ENCODE measurements at places on chromosomes 2 and 18.

GRCh38 chr2:120937686-120938044 lies 202.0 kb downstream of the GLI2 start:
- DNase-seq: no peak

DNA sequence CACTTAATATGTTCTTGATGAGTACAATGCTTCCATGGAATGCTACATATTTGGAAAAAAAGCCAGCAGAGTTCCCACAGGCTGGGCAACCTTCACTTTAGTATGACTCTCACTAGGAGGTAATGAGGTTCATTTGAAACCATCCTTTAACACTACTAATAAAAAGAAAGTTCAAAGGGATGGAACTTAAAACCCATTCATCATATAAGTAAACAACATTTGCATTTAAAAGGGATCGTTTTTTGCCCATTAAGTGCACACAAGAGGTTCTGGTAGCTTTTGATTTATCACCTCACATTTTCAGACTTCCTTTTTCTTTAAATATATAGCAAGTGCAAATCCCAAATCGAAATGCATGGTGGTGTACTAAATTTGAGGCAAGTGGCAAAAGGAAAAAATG lies 270.8 kb upstream of the DCC start:
- no peak for DNase-seq

DNA sequence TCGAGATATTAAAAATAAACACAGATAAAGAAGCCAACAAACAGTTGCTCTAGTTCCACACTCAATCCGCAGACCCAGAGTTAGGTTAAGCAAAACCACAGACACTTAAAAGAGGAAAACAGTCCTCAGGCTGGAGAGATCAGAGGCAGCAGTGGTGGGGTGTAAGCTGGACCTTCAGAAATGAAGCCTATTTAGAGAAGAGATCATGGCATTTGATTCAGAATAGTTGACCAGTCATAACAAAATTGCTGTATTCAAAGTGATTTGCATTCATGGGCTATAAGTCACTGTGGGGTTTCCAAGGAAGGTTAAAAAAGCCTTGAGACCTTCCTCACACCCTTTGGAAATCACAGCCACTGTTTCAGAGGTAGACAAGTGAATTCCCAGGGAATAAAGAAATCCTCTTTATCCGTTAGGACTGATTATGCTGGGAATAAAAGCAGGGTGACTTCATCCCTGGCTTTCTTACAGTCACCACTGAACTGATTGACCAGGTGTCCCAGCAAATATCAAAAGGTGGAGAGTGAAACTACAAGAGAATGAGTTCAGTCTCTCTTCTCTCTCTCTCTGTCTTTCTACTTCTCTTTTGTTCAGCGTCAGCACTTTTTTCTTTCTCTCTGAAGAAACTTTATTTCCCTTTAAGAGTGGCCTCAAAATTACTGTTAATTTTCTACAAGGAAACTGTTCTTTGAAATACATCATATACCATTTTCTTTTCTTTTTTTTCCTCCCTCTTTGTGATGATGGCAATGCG lies 171.8 kb upstream of the PIK3C3 start:
- no peak for DNase-seq

GRCh38 chr2:102442967-102443828 lies 20.2 kb downstream of the IL18RAP start:
- DNase-seq: peak; percentile 48

DNA sequence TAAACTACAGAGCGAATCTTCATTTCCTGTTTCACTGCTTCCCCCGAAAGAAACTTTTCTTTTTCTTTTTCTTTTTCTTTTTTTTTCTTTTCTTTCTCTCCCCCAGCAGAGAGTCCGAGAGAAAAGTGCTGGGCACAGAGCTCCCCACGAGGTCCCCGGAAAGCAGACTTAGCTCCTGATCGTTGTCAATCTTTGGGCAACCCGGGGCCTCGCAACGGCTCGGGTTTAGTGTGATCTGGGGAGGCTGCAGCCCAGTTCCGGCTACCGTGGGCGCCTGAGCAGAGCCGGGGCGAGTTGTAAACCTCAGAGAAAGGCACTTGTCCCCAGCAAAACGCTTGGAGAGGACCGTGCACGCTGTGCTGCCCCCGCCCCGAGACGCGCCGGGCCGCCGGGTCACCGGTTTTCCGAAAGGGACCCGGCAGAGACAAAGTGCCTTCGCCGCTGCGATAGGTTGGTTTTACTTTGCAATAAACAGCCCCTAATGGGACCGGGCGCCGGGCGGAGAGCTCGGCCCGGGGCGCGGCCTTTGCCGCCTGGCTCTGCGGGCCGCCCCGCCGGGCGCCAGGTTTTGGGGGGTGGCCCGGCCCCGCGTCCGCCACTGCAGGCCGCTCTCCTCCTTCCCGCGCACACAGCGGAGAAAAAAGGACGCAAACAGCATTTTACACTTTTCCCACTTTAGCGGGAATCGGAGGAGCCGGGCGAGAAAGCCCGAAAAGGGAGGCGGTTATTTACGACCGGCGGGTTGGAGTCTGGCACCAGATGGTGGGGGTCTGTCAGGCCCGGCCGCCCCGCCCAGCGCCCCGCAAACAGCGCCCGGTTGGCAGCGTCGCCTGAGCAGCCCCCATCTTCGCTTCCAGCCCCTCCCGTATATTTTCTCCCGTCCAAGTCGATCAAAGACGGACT lies 136.0 kb downstream of the INSIG2 start:
- DNase-seq: peak; percentile 27

DNA sequence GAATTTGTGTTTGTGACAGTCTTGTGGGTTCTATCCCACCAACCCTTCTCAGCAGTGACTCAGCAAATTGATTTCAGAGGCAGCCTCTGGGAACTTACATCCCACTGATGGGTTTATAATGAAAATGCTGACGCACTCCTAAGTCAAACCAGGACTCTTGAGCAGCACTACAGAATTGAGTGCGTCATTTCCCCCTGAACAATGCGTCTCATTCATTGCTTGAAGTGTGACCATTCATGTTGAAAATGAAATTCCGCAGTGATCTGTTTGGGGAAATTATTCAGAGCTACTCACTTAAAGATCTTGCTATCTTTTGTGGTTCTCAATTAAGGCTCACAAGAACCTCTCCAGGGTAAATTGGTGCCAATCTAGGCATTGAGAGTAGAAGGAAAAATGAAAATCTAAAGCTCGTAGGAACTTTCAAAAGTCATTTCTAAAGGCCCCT lies 417.7 kb upstream of the SLC14A2 start:
- DNase-seq: no peak

- no peak for DNase-seq
Observed at GRCh38 chr18:63152096-63152495, 167.5 kb downstream of the BCL2 start.

GRCh38 chr18:63322908-63323634 lies 3.5 kb upstream of the BCL2 start:
- DNase-seq: peak; percentile 48

DNA sequence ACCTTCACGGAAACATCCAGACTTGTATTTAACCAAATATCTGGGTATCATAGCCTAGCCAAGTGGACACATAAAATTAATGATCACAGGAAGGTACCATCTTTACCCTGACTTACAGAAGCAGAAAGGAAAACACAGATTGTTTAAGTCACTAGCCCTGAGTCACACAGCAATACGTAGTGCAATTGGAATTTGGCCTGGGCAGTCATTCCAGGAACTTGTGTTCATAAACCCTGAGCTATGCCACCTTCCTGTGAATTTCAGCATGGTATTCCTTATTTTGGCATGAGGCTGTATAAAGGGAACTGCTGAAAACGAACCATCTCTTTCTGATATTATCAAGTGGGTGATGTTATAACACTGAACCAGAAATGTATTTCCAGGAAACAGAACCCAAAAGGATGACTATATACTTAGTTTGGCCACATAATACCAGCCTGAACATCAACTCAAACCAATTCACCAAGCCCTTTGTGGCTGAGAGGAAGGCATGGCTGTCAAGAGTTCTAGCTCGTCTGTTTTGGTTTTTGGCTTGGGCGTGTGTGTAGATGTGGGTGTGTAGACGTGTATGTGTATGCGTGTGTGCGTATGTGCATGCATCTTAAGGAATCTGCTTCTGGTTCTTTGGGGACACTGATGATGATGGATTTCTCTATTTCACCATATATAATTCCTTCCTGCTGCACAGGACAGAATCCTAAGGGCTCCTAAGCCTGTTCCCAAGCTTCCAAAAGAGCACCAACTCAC lies 533.4 kb upstream of the ID2 start:
- no peak for DNase-seq

DNA sequence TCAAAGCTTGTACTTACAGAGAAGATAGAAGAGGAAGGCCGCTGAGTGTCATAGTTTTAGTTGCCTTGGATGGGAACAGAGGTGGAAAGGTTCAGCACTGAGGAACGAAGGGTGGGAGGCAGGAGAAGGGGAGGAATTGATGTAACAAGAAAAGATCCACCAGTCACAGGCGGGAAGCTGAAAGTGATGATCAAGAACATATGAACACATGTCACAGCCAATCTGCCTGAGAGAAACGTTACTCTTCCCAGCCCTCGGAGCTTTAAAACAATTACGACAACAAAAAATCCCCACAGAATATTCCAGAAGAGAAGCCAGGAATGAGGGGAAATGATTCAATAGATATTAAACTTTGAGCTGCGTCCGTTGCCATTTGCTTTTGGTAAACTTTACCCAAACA lies 87.1 kb downstream of the TSHZ1 start:
- no peak for DNase-seq

DNA sequence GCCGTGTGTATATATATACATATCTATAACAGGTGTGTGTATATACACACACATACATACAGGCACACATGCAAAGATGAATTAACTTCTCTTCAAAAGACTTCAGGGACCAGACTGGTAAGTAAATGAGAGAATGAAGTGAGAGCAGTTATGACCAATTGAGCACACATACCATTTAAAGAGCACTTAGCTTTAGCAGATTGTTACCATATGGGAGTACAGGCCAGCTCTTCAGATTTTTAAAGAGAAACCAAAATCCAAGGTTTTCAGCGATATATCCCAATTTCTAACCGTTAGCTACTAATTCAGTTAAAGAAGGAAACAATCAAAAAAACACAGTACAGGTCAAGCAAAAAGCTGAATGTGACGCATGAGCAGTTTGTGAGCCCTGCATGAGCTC lies 23.7 kb downstream of the INPP1 start:
- no peak for DNase-seq

DNA sequence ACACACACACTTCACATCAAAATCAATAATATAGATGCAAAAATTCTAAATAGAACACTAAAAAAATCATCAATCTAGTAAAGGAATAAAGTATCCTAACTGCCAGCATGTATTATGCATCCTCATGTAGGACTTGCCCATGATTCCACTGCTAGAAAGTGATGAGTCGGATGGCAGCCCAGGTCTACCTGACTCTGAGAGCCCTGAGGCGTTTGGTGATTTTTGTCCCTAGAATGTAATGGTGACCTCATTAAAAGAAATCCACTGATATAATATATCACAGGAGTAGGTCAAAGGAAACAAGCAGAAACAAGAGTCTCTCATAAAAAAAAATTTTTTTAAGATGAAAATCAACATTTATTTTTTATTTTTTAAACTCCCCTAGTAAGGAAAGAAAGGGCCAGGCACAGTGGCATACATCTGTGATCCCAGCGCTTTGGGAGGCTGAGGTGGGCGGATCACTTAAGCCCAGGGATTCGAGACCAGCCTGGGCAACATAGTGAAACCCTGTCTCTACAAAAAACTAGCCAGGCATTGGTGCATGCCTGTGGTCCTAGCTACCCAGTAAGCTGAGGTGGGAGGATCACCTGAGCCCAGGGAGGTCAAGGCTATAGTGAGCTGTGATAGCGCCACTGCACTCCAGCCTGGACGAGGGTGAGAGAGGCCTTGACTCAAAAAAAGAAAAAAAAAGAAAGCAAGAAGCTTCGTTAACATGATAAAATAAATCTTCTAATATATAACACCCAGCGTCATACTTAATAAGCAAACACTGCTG lies 24.4 kb upstream of the ACTG2 start:
- DNase-seq: no peak

- DNase-seq: no peak
Observed at GRCh38 chr2:44537264-44537663, 175.5 kb downstream of the CAMKMT start.

- no peak for DNase-seq
Observed at GRCh38 chr18:45328811-45329210, 286.5 kb upstream of the SLC14A2 start.

DNA sequence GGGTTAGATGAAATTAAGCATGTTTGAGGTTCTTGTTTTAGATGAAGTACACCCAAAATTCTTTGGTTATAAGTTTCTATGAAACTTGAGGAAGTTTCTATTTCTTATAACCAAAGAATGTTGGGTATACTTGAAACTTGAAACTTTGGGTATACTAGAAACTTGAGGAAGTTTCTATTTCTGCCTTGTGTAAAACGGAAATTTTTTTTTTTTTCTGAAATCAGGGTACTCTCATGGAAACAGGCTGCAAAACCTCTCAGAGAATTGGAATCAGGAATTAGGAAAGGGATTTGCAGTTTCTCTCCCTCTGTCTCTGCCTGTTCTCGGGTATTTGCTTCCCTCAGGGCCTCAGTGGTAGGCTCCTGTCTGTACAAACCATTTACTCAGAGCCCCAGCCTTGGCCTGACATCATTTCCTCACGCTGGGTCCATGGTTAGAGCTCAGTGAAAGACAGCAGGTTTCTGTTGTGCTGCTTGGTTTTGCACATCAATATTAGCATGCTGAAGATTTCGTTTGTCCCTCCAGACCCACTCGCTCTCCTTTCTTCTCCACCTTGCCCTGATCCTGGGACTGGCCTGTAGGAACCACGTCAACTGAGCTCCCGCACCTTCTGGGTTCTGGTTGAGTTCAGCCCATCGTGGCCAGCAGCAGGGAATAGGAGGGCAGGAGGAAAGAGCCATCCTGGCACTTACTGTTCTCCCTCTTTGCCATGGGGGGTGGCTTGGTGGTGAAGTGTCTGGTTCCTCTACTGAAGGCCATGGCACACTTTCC lies 106.4 kb downstream of the POLR1A start:
- DNase-seq: peak; percentile 21

DNA sequence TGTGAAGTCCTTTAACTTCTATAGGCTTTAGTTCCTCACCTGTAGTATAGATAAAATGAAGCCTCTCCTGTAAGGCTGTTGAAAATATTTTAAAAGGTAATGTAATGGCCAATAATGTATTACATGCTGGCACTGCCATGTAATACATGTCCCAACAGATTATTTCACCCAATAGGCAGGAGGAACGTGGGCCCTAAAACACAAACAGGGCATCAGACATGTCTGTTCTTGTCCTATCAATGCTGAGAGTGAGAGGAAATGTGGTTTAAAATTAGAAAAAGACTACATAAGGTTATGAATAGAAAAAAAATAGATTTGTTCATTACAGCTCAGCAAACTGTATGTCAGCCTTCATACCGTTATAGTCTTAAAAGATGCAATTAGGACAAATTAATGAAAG lies 492.7 kb upstream of the DDX18 start:
- no peak for DNase-seq

GRCh38 chr2:28292491-28292890 lies 100.2 kb upstream of the FOSL2 start:
- DNase-seq: no peak

DNA sequence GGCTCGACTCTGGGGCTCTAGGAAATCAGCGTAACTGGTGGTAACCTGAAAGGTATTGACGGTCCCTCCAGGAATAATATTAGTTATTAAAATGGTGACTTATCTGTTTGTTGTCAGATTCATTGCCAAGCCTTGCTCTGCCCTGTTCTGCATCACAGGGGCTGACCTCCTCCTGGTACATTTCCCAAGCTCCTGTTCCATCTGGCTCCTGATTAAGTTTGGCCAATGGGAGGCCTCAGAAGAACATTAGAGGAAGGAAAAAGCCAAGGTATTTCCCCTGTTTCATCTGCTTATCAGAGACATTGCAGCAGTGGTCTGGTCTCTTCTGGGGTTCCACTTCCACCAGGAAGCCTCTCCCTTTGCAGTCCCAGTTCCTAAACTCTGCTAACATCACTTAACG lies 527.0 kb downstream of the TNS1 start:
- DNase-seq: no peak

Data from effector memory CD8-positive, alpha-beta T cell (primary cell).